ENCODE measurements at places on chromosomes 4 and X.

GRCh38 chr4:145044341-145044740 is 53.7 kb downstream of the ANAPC10 start:
- DNase-seq: no peak

GRCh38 chr4:8580321-8581093 is at the start of gene GPR78:
Gene GPR78, plus strand, starts transcription at chr4:8580392. Its CDS starts 591 bp downstream, at chr4:8580983.
- peak; percentile 52 for DNase-seq

- DNase-seq: no peak
Observed at GRCh38 chr4:6464842-6465588, 7.4 kb downstream of the PPP2R2C start.

DNA sequence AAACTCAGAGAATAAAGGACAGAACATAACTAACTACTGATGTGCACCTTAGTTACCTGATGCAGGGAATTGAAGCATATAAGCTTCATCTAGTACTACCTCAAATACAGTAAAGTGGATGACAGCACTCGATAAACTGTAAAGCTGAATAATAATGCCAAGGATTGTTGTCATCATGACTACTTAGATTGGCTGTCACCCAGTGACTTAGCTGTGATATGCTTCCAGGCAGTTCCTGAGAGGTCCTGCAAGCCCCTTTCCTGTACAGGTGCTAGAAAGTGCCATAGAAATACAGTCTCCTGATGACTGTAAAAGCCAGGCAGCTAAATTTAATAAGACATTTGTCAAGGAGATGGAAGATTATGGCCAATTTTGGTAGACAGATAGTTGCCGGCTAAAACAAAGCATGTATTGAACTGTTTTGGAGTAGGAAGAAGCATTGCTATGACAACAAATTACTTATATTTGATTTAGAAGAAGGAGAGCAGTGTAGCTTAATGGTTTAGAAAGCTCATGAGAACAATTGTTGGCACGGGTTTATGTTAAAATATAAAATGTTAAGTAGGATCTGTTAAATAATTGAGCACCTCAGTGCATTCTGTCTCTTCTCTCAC is 29.7 kb downstream of the TMEM164 start:
- no peak for DNase-seq

- no peak for DNase-seq
Observed at GRCh38 chrX:20011608-20012007, 20.7 kb upstream of the BCLAF3 start.

DNA sequence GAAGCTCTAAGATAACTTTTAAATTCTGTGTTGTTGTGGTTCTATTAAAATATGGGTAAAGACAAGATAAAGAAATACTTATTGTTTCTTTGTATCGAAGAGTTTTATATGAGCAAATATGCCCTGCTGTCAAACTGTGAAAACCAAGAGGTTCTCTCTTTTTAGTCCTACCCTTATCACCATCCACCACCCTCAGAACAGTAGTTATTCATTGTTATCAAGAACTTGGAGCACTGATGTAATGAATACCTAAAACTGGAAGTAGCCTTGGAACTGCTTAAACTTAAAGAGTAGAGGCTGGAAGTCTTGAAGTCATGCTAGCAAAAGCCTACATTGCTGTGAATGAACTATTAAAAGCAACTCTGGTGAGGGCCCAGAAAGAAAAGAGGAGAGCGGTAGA is 9.2 kb downstream of the PIR start:
- DNase-seq: no peak

DNA sequence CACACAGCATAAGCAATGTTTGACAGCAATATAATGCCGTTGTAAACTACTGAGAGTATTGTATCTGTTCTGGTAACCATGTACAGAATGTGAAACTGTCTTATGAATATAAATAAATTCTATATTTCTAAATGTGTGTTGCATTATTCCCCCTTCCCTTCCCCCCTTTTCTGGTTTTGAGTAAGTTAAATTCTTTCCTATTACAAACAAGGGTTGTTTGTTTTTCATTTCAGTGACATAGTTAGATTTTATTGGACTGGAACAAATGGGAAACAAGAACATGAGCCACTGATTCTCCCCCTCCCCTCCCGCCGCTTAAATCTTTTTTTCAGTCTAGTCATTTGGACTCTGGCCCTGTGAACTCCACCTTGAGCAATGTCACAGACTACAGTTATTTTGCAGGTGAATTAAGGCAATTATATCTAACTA is 69.8 kb downstream of the GPAT3 start:
- DNase-seq: no peak

- DNase-seq: no peak
Observed at GRCh38 chr4:117429061-117429460, 343.7 kb upstream of the TRAM1L1 start.

Data from activated CD4-positive, alpha-beta T cell treated with anti-CD3 and anti-CD28 coated beads, Interleukin-2, amount 50 U/mL, for 48 hours (primary cell).